Gastroesophageal sphincter (tissue), 4 donors: ENCODE measurements at places on chromosomes 1 and 21. TPM values are rescaled to one million over a fixed set of nuclear protein-coding genes. Genes with fewer than 3 reads are reported as not detected.
A peak's percentile ranks its signal among the peaks of the same experiment; 100 is the strongest.

DNA sequence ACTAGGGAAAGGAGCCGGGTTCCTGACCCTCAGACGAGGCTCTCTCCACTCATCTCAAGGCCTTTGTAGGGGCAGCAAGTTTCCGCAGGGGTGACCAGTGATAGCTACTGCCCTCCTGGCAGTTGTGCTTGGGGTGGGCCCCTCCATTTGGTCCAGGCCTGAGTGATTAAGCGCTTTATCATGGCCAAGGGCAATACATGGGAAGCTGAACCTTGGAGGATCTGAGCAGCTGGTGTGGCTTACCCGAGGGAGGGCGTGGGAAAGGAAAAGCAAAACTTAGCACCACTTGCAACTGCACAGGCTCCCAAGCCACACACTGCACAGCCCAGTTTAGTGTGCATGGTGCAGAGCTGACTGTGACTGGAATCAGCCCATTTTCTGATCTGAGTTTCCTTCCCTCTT, 47.8 kb downstream of the GADD45A start:
- ATAC-seq, result no peak

DNA sequence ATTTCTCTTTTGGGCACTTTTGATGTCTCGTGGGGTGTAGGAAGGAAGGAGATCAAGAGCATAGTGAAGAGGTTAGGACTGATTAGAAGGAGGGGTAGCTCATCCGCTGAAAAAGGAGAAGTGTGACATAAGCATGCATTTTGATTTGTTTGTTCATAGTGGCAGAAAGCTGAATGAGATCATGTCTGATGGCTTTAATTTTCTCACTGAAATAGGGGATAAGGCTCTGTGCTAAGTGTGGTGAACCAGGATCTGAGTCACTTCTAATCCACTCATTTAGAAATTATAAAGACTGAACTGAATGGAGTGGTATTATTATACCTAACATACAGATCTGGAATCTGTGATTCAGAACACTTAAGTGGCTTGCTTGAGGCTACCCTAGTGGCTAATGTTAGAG, 344.5 kb downstream of the PDE4B start:
- no peak for ATAC-seq

- ATAC-seq, result no peak
Observed at GRCh38 chr1:154386643-154387352, 18.3 kb upstream of the IL6R start.

- no peak for ATAC-seq
Observed at GRCh38 chr1:199612976-199613774, 414.3 kb upstream of the NR5A2 start.

GRCh38 chr1:13990939-13991338, 291.0 kb downstream of the PRDM2 start:
- no peak for ATAC-seq

- ATAC-seq, result no peak
Observed at GRCh38 chr21:16568244-16568643, 838.5 kb downstream of the USP25 start.

DNA sequence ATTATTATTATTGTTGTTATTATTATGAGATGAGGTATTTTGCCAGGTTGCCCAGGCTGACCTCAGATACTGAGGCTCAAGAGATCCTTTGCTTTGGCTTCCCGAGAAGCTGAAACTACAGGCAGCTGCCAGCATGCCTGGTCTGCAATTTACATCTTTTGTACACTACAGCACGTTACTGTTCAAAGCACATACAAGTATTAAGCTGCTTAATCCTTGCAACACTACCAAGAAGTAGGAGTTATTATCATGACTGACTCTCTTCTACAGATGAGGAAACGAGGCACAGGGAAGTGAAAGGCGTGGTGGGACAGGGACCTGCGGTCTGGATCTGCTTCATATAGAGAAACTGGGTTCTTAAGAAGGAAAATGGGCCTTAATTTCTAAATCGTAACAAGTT, 11.6 kb downstream of the ERG start:
- no peak for ATAC-seq

DNA sequence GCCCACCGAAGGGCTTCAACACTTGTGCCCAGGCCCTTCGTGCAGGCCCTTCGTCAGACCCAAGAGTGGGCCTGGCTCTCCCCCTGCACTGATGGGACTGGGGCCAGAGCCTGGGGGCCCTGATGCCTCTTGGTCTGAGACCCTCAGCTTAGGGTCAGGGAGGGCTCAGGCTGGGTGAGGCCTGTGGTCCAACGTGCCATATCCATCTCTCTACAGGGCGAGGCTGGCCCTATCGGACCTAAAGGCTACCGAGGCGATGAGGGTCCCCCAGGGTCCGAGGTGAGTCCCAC, 15.6 kb downstream of the COL6A1 start:
- no peak for ATAC-seq

- ATAC-seq, result peak; percentile 36
Observed at GRCh38 chr1:8448911-8449661, 131.2 kb downstream of the SLC45A1 start.

DNA sequence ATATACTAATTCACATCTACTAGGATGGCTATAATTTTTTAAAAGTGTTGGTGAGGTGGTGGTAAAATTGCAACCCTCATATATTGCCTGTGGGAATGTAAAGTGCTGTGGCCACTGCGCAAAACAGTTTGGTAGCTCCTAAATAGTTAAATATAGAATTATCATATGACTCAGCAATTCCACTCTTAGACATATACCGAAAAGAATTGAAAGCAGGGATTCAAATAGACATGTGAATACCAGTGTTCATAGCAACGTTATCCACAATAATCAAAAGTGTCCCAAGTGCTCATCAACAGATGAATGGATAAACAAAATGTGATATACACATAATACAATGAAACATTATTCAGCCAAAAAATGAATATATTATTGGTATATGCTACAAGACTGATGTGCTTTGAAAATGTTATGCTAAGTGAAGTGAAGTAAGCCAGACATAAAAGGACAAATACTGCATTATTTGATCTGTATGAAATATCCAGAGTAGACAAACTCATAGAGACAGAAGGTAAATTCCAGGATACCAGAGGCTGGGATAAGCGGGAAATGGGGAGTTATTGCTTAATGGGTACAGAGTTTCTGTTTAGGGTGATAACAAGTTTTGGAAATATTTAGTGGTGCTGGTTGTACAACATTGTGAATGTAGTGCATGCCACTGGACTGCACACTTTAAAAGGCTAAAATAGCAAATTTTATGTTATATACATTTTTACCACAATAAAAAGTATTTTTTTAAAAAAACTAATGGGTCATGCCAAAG, 342.5 kb downstream of the SEC16B start:
- ATAC-seq, result no peak

GRCh38 chr1:209307846-209308245, 275.7 kb upstream of the CAMK1G start:
- ATAC-seq, result no peak

GRCh38 chr1:116769104-116769452, 14.8 kb downstream of the CD2 start:
- ATAC-seq, result no peak

- ATAC-seq, result no peak
Observed at GRCh38 chr1:39698568-39698967, 7.3 kb upstream of the HPCAL4 start.

The KRTAP10-6 gene
- not detected for total RNA-seq

The OPTC gene
- total RNA-seq, result not detected

The NR5A2 gene
- total RNA-seq, result 3.9 TPM

The RGL1 gene
- total RNA-seq, result 31.3 TPM

The SNRNP40 gene
- 39.1 TPM for total RNA-seq

The JAM2 gene
- 59.5 TPM for total RNA-seq

The UHMK1 gene
- 32.5 TPM for total RNA-seq
